ENCODE measurements at places on chromosomes 1 and 21.

- DNase-seq = no peak
Observed at GRCh38 chr1:167573035-167573434, 19.5 kb upstream of the CREG1 start.

DNA sequence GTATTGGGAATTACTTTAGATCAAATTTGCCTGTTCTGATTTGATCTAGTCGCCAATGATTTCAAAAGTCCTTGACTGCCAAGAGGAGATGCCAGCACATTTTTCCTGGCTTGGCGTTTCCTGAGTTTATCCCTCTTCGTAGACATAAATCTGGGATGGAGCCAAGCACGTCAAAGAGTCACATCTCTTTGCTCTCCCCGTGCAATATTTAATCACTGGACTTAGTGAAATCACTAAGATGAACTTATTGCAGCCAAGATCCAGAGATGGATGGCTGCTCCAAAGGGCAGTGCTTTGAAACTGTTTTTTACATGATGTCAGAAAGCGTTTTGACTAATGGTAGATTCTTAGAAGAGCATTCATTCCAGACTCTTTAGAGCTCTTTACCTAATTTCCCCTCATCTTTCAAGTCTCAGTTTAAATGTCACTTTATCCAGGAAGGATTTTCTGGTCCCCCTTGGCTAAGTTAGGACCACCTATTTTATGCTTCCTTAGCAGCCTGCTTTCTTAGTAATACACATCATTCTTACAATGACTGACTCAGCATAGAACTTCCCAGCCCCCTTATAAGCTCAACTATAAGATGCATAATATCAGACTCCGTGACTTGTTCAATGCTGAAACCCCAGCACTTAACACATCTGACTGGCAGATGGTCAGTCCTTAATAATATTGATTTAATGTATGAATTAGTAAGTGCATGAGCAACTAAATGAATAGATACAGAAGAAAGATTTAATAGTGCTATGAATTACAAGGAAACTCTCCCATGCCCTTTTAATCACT, 94.4 kb upstream of the GREM2 start:
- no peak for DNase-seq

- DNase-seq = no peak
Observed at GRCh38 chr1:162573136-162573535, 11.6 kb downstream of the UAP1 start.

DNA sequence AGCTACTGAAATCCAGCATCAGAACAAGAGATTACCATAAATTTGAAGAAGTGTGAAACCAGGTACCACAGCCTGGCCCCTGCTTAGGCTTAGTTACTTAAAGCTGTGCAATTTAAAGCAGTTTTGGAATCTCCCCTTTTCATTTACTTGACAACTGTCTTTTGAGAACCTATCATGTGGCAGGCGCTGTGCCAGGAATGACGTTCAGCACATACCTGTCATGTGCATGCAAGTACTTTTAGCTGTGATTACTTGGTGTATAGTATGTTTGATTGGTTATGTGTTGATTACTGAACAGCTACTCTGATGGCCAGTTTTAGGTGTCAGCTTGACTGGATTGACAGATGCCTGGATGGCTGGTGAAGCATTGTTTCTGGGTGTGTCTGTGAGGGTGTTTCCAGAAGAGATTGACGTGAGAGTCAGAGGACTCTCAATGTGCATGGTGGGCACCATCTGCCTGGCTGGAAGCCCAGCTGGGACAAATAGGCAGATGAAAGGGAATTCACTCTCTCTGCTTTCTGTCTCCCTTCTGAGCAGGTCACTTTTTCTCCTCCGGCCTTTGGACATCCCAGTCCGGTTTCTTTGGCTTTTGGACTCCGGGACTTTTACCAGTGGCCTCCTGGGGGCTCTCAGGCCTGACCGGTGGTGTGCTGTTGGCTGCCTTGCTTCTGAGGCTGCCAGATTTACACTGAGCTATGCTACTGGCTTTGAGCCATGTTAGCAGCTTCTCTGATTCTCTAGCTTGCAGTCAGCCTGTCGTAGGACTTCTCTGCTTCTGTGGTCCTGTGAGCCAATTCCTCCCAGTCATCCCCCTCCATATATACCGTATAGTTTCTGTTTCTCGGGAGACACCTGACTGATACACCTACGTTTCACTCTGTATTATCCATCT, 178.0 kb downstream of the RYR2 start:
- no peak for DNase-seq

- DNase-seq = no peak
Observed at GRCh38 chr1:167623951-167624350, 6.1 kb upstream of the RCSD1 start.

GRCh38 chr1:97047421-97047793, 325.8 kb downstream of the PTBP2 start:
- no peak for DNase-seq

GRCh38 chr1:230860617-230861384, 7.5 kb downstream of the C1orf198 start:
- no peak for DNase-seq

DNA sequence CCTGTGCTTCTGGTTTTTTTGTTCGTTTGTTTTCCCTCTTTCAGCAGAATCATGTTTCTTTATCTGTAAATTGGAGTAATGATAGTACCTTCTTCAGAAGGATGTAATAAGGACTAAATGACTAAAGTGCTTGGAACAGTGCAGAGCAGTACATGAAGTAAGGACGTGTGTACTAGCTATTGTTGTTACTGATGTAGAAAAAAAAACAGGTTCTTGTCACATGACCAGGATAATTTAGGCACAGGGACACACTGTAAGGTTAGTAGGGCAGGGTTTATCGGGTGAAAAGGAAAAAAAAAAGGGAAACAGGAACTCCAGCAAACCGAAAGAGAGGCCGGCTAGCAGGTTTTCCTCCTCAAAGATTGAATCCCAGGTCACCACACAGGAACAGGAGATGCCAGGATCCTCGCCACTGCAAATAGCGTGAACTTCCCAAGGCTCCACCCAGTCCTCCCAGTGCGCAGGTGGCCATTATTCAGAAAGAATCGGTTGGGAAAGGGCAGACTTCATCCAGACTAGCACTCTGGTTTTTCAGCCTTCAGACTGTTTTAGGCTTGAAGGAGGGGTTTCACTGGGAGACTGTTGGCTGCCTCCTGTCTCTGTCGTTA, 63.8 kb upstream of the PRRC2C start:
- no peak for DNase-seq

DNA sequence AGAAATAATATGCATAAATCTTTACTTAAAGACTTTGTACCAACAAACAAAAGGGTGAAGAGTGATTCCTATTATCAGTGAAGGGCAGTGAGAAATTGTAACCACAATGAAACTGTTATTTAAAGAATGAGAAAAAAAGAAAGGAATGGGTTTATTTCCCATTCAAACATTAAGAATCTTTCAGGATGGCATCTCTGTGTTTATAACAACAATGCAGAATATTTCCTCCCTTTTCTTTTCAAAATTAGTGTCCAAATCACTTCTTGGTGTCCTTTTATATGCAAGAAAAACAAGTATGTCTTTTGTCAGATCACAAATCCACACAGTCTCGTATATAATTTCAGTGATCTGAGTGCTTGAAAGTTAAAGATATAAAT, 61.2 kb downstream of the PTPRC start:
- DNase-seq = no peak

- DNase-seq = no peak
Observed at GRCh38 chr1:18564676-18565075, 66.0 kb upstream of the PAX7 start.

DNA sequence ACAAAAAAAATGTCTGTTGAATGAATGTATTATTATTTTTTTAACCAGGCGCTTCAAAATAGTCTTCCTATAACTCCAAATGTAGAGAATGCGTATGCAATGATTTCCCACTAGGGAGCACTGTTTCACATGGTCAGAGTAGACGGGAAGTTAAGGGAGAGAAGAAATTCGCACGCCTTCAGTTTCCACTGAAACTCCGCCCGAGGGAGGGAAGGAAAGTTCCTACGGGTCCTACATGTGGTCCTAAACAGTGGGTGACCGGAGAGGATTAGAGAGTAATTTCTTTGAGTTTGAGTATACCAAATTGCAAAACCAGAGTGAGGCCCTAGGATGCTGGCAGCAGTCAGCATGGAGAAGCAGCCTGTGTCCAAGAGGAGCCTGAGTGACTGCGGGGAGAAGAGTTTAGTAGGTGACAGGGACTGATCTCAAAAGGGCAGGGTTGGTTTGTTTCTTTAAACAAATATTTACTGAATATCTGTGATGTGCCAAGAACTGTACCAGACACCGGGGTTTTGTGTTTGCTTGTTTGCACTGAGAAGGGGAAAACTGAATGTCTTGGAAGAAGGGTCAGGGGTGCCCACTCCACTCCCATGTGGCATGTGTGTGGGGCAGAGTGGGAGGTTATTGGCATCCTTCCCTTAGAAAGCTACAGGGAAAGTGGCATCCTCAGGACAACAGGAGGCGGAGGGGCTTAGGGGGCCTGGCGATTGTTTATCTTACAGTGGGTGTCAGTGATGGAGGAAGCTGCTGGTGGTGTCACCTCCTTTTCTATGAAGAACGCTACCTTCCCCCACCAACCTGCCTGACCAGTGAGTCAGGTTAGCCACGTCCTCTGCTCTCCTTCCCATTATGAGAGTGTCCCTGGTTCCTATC, 22.8 kb downstream of the RNU5D-1 start:
- peak; percentile 72 for DNase-seq

DNA sequence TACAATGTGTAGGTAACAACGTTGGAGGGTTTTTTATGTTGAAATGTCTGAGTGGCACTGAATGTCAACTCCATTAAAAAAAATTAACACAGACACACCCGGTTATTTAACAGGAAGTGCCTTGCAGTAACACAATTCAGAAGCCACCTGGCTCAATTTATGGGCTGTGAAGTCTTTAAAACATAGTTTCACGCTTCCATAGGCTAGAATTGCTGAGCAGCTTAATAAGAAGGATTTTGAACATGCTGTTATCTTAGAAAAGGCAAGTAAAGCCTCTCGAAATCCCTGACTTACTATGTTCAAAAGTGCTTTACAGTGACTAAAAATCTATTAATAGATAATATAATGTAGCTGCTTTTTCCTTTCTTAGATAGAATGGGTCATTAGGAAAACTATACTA, 19.7 kb downstream of the SRSF4 start:
- DNase-seq = no peak

- no peak for DNase-seq
Observed at GRCh38 chr1:219039682-219040154, 134.0 kb upstream of the LYPLAL1 start.

DNA sequence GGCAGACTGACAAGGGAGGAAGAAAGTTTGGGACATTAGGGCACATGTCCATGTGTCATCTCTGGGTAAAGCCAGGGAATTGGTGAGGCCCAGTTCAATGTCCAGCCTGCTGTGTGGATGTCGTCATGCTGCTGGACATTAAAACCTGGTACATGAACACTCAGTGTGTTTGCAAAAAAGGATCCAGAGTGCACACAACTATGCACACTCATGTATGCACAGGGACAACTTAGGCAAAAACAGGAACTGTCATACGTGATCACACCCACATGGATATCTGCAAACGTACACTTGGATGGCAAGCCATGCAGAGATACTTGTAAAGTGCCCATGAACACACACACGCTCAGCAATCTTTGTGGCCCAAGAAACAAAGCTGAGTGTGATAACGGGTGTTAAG, 47.9 kb upstream of the NEK2 start:
- no peak for DNase-seq

GRCh38 chr21:33975548-33976081, 60.0 kb upstream of the ATP5PO start:
- peak; percentile 21 for DNase-seq

DNA sequence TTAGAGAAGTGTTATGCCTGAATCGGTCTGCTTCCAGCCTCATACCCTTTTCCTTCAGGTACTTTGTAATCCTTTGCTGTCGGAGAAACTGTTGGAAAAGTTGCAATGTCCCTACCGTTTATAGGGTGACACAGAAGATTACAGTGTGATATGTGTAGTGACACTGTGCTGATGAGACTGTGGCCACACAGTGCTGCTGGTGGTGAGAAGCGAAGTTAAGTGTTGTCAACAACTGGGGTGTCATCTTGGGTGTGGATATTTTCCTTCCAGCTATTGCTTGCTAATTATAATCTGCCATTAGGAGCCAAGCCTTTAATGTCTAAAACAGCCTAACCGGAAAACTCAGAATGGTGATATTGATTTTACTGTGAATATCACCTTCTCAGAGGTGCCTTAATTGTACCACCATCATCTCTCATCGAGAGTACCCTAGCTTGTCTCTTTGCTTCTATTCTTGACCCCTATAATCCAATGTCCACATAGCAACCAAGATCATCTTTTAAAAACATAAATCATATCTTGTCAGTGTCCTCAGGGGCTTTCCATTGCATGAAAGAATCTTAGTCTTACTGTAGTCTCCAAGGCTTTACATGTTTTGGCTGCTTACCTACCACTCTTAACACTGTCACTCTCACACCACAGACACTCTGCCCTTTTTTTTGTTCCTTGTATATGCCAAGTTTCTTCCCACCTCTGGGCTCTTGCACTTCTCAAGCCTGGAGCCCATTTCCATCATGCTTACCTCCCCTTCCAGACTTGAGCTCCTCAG, 89.4 kb upstream of the PGD start:
- DNase-seq = no peak

DNA sequence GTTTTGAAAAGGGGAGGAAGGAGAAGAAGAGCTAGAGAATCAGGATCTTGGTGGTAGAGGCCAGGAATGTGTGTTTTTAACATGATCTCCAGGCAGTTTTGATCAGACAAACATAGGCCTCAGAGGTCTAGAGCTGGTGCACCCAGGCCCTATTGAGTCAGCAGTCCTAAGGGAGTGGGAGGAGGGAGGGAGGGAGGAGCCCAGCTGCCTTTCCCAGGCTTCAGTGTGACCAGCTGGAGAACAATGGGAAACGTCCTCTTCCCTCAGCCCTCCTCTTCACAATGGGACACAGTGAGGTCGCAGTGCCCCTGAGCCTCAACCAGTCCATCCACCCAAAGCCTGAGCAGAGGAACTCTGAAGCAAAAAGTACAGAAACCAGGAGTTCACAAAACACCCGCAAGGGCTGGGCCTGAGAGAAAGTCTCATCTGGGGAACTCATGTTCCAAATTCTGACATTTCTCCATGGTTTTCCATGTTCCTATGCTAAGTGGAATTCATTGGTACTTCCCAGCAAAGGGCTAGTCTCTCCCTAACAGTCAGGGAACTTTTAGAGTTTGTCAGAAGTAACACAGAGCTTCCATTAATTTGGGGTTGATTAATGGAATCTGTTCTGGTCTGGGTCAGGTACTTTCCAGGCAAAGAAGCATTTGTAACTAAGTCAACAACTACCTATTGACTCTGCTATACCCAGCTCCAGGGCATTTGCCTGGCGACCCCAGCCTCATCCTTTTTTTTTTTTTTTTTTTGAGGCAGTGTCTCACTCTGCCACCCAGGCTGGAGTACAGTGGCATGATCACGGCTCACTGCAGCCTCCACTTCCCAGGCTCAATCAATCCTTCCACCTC, 37.5 kb downstream of the ELAPOR1 start:
- peak; percentile 46 for DNase-seq

DNA sequence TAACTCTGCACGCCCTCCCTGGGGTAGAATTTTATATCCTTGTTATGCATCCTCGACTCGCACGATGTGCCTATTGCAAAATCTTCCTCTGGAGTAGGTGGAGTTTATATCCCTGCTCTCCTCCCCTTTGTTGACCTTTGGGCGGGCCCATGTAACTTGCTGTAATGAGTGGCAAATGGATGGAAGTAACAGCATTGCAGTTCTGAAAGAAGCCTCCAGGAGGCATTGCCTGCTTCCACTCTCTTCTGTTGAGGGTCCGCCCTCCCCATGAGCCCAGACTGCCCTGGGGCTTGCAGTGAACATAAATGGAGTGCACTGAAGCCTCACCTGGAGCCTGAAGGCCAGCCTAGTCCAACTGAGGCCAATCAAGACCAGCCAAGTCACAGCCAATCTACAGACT, 62.2 kb upstream of the GRIK3 start:
- DNase-seq = peak; percentile 1

GRCh38 chr1:187234706-187235105, 406.0 kb downstream of the PLA2G4A start:
- no peak for DNase-seq

Data from ACHN (cell line).